Endothelial cell (in vitro differentiated cells): ENCODE measurements at places on chromosomes 5 and 9.

GRCh38 chr9:136013116-136013515, 51.9 kb upstream of the UBAC1 start:
- no peak for DNase-seq

GRCh38 chr5:6394429-6395101, 16.2 kb upstream of the MED10 start:
- DNase-seq, result no peak

- DNase-seq, result no peak
These were observed 34.1 kb downstream of the PRRC1 start for GRCh38 chr5:127551410-127552041.

DNA sequence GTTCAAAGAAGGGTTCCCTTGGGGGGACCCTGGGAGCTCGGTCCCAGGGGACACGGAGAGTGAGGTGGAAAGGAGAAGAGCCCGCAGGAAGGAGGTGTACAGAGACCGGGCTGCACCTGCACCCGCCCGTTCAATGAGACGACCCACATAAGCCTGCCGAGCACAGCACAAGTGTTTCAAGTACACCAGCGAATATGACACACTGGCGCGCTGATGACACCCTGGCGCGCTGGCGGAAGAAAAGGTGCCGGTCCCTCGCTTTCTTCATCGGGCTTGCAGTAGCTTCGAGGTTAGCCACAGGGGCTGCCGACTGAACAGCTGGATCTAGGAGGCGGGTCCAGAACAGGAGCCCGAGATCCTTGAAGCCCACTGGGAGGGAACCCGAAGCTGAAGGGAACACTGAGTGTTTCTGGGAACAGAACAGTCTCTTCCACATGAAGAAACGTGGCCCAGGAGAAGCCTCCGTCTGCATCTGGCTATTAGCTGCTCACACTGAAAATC, 1.4 kb downstream of the TBC1D9B start:
- DNase-seq, result no peak

GRCh38 chr5:181039471-181039870, 595 bp upstream of the BTNL9 start:
- no peak for DNase-seq

- DNase-seq, result no peak
These were observed 69.7 kb downstream of the ABCA1 start for GRCh38 chr9:104858271-104858670.

- DNase-seq, result no peak
These were observed 67.9 kb downstream of the NFIB start for GRCh38 chr9:14245901-14246525.

DNA sequence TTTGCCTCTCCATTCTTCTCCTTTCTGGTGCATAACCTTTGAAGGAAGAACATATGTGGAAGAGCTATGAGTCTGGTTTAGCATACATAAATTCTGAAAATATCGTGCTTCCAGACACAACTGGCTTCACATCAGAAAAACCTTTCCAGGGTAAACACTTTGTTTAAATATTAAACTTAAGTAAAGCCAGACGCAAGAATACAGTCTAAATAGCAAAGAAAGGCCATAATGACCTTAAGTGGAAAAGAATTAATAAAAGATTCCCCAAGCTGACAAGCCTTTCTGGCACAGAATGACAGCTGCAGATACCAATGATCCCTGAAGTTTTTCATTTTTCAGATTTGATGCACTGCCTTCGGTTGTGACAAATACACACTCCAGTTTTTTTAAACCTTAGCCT, 13.5 kb upstream of the TSSK1B start:
- no peak for DNase-seq

DNA sequence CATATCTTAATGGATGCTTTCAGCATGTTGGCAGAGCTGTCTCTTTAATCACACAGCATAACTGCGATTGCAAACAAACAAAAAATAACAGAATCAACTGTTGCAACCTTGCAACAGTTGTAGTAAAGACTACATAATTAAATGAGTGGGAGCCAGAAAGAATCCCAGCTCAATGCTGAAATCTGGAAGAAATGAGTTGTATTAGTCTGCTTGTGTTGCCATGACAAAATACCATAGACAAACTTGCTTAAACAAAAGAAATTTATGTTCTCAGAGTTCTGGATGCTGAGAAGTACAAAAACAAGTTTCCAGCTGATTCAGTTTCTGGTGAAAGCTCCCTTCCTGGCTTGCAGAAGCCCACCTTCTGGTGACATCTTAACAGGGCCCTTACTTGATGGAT, 260.9 kb upstream of the TUSC1 start:
- DNase-seq, result no peak

DNA sequence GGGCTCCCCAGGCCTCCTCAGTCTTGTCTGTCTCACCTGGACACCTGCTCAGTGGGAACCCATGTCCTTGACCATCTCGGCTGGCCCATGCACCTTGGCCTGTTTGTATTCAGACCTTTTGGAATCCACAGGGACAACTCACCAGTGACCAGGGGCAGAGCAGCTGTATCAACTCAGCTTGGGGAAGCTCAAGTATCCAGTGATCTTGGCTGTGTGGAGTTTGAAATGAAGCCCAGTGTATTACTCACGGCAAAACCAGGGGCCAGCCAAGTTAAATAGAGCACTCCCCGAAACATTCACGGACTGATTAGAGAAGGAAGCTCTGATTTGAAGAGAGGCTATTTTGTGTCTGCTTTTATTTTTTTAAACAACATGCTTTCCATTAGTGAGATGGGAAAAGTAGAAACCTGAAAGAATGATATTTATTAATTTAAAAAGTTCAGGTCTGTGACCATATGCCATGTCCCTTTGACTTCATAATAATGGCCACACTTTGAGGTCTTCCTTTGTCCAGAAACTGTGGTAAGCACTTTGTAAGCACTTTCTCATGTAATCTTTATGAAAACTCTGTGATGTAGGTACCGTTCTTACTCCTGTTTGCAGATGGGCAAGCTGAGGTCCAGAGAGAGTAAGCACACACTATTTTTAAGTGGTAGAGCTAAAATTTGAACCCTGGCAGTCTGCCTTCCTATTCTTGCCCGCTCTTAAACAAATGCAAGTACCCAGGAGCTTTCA, 656.5 kb downstream of the BNC2 start:
- no peak for DNase-seq

DNA sequence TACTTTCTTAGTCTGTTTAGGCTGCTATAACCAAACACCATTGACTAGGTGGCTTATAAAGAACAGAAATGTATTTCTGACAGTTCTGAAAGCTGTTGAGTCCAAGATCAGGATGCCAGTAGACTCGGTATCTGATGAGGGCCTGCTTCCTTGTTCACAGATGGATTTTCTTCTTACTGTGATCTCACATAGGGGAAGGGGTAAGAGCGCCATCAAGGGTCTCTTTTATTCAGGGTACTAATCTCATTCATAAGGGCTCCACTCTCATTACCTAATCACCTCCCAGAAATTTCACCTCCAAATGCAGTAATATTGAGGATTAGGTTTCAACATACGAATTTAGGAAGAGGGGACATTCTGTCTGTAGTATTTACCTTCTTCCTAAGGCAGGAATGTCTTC, 384.0 kb upstream of the DMAC1 start:
- DNase-seq, result no peak

- no peak for DNase-seq
These were observed 699.4 kb downstream of the PTPRD start for GRCh38 chr9:9913276-9913832.

DNA sequence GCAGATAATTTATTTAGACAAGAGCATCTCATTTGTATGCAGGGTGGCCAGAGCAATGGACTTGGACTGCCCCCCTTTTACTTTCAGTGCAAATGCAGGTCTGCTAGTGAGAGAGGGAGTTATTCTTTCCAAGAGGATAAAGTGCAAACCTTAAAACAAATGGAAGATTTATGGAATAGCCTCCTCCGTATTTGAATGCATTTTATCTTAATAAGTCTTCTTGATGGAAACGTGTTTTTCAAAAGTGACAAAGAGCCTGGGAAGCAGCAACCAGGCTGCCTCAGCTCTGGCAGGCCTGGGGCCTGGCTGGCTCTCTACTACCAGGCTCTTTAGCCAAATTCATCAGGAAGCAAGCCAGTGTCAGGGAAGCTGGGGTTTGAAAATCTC, 6.8 kb downstream of the NR2F1 start:
- DNase-seq, result no peak

GRCh38 chr5:93100428-93100827, 480.6 kb downstream of the NR2F1-AS1 start:
- DNase-seq, result no peak

DNA sequence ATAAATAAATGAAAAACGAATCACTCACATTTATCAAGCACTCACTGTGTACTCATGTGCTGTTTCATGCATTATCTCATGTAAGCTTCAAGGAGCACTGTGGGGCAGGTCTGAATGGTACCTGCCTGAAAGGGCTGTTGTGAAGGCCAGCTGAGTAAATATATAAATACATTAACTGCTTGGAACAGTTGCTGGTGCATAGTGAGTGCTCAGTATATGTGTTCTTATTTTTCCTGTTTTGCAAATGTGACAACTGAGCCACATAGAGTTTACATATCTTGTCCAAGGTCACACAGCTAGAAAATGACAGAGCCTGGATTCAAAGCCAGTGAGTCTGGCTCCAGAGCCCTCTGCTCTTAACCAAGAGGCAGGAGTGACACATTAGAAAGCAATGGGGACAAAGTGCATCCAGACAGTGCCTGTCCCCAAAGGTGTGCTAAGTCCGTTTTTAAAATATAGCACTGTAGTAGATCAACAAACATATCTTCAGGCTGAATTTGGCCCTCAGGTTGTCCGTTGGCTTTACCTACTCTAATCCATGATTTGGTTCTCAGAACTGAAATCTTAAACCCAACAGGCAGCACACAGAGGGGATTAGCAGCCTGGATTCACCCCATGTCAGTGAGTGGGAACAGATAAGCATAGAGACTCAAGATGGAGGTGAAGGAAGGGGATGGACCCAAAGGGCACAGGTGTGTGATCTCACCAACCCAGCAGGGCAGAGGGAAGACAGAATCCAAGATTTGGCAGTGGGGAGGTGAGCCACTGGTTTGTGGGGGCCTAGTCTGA, 70.8 kb downstream of the WWC1 start:
- no peak for DNase-seq

DNA sequence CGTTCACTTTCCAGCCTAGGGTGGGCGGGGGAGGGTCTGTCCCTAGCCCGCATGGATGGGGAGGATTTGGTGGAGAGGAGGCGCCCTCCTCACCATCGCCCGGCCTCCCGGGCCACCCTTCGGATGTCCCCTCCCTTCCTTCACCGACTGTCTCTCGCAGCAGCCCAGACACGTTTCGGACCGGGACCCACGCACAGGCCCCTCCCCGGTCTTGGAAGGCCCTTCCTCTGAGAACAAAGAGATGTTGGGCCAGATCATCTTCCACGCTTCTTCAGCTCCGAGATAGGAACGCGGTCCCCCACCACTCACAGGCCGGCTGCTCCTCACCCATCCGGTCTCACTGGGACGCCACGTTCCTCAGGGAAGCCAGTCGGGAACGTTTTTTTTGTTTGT, 640 bp upstream of the DPM2 start:
- DNase-seq, result no peak

DNA sequence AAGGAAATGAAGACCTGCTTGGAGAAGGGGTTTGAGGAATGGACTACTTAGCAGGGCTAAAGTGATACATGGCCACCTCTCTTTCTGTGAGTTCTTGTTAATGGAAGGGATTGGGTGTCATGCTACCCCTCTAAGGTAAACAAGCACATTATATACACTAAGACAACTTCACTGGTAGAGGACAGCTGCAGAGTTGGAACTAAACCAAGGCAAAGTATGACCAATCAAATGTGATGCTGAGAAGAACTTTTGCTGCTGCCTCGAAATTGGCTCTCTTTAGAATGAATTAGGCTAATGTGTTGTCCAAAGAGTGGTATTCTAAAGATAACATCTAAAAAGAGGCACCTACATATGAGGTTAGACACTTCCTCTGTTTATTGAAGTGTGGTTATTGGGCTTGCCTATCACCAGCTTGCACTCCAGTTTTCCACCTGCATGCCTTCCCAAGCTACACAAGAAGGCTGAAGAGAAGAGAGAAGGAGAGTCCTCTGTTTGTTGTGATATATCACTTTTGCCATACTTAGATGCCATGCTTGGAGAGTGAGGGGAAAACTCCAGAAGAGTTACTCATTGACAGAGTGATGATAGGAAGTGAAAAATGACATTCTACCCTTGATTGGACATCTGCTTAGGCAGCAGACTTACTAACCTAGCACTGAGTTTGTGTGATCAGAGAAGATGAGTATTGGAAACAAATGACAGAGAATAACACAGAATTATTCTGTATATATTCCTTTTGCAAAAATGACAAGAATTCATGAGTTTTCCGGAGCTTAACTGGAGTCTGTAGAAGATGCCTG, 536.1 kb downstream of the ZNF608 start:
- no peak for DNase-seq

- DNase-seq, result no peak
These were observed 35.4 kb upstream of the ZNF354A start for GRCh38 chr5:178765753-178766300.

DNA sequence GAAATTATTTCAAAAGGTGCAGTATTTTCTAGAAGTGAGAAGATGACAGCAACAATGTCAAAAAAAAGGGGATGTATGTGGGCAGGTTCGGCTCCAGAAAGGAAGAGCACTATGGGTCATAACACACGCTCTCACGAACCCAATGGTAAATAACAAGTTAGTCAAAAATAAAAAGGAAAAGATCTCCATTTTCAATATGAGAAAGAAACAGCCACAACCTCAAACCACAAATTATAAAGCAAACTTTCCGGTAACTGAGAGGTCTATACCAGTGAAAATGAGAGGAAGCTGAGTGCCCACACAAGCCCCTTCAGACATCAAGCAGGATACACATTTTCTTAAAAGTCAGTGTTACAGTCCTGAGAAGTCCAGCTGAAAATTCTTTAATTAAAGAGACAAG, 398.5 kb upstream of the RPS23 start:
- no peak for DNase-seq

GRCh38 chr5:14357441-14357840, 214.3 kb downstream of the TRIO start:
- DNase-seq, result peak; percentile 29

GRCh38 chr5:68953875-68954617, 139.8 kb upstream of the SLC30A5 start:
- no peak for DNase-seq

GRCh38 chr9:6440405-6440804, 27.4 kb downstream of the UHRF2 start:
- no peak for DNase-seq

DNA sequence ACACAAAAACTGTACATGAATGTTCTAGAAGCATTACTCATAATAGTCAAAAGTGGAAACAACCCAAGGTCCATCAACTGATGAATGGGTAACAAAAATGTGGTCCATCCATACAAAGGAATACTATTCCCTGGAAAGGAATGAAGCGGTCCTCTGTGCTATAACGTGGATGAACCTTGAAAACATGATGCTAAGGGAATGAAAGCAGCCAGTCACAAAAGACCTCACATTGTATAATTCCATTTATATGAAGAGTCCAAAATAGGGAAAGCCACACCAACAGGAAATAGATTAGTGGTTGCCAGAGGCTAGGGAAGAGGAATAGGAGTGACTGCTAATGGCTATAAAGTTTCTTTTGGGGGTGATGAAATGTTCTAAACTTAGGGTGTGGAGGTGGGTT, 22.7 kb upstream of the BARHL1 start:
- DNase-seq, result no peak

- peak; percentile 61 for DNase-seq
These were observed 131.2 kb upstream of the LMX1B start for GRCh38 chr9:126482361-126483044.

GRCh38 chr5:156802501-156802900, 47.6 kb upstream of the PPP1R2B start:
- DNase-seq, result no peak
